ENCODE measurements at places on chromosomes 13 and 19.
A peak's percentile ranks its signal among the peaks of the same experiment; 100 is the strongest.

DNA sequence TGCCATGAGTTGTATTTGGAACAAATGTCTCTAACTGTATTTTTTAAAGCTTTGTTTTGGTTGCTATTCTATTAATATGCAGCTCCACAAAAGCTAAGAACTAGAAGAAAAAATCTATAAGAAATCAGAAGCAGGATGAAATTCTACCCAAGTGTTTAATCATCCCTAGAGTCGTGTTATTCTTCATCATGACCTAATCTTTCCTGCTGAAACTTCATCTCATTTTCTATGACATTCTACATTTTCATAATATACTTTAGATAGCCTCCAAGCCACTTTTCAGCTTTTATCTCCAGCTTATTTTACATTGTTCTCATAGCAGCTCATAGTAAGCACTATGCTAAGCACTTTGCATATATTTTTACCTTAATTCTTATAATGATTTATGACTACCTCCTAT is 302.8 kb downstream of the FOXO1 start:
- DNase-seq, result no peak

- DNase-seq, result no peak
Measured at GRCh38 chr19:15280915-15281683, 48.9 kb upstream of the EPHX3 start.

GRCh38 chr13:96089749-96090239 is at the start of gene HS6ST3:
TSS of gene HS6ST3 (plus strand) at chr13:96090107.
- peak; percentile 6 for DNase-seq

- DNase-seq, result no peak
Measured at GRCh38 chr19:14439014-14439413, 5.9 kb downstream of the PKN1 start.

DNA sequence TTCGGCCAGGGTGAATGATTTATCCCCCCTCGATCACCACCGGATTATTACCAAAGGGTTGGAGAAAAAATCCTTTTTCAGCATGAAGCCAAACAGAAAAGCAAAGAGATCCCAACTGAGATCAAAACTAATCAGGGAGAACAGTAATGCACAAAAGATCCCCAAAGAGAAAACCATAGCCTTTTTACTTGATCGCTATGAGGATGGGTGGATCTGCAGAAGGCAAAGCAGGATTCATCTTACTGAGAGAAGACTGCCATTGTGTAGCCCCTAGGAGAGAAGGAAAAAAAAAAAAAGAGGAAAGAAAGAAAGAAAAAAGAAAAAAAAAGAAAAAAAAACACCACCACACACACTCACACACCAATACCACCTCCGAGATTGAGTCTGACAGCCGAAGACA is at the start of gene FGF14:
Gene FGF14 (minus strand): TSS at position 283 of the 400 bp plus-strand sequence.
- no peak for DNase-seq

- no peak for DNase-seq
Measured at GRCh38 chr19:40322271-40322610, 26.0 kb downstream of the C19orf47 start.

DNA sequence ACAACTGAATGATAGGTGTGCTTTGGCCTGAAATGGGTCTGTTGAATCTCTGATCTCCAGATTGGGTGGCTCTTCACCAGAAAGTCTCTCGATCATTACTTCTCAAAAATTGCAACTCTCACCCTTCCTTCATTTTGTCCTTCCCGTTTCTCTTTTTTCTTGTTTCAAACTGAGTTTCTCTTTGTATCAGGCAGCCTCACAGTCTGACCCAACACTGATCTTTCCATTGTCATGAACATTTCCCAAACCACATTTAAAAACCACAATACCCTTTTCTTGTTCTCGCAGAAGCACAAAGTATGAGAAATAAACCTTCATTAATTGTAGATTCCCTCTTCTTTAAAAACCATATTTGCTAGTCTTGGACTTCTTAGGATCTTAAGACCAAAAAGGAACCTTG is 33.6 kb upstream of the HMGB1 start:
- no peak for DNase-seq

GRCh38 chr19:57800696-57801095 is 14.0 kb downstream of the ZNF552 start:
- no peak for DNase-seq

DNA sequence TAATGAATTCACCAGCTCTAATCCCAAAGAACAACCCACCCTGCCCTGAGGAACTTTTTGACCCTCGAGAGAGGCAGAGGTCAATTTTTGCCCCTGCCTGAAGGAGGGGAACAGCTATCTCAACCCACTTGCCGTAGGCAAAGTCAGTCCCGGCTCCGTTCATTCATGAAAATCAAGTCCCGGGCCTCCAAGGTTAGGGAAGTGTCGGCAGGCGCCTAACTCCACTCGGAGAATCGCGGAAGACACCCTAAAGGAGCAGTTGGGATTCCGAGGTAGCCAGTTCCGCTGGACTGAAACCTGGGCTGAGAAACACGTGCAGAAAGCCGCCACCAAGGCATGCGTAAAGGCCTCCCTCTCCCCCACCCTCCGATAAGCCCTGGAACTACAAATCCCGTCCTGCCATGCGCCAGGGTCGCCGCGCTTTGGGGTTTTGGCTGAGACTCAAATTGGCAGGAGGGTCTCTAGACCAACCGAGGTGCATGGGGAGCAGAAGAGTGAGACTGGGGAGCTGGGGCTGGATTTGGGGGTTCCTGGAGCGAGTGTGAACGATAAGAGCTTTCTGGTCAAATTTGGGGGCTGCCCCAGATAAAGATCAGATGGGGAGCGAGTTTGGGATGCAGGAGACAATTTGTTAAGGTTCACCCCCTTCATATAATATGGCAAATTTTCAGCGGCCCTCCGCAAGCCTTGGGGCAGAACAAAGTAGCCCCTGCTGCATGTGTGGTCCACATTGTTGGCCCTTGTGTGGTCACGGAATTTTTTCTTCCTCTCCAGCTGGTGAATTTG is at the start of gene TNPO2:
Gene TNPO2 (minus strand): TSS at position 292 of the 786 bp plus-strand sequence. CDS start 2,955 bp downstream, outside the sequence.
- DNase-seq, result peak; percentile 89

- peak; percentile 78 for DNase-seq
Measured at GRCh38 chr19:44653977-44654774, 10.5 kb downstream of the PVR start.

DNA sequence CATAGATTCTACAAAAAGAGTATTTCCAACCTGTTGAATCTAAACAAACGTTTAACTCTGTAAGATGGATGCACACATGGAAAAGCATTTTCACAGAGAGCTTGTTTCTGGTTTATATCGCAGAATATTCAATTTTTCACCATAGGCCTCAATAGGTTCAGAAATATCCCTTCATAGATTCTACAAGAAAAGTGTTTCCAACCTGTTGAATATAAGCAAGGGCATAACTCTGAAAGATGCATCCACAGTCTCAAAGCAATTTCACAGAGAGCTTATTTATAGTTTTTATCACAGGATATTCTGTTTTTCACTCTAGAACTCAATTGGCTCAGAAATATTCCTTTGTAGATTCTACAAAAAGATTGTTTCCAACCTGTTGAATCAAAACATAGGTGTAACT is 1483.6 kb downstream of the UQCRFS1 start:
- no peak for DNase-seq

DNA sequence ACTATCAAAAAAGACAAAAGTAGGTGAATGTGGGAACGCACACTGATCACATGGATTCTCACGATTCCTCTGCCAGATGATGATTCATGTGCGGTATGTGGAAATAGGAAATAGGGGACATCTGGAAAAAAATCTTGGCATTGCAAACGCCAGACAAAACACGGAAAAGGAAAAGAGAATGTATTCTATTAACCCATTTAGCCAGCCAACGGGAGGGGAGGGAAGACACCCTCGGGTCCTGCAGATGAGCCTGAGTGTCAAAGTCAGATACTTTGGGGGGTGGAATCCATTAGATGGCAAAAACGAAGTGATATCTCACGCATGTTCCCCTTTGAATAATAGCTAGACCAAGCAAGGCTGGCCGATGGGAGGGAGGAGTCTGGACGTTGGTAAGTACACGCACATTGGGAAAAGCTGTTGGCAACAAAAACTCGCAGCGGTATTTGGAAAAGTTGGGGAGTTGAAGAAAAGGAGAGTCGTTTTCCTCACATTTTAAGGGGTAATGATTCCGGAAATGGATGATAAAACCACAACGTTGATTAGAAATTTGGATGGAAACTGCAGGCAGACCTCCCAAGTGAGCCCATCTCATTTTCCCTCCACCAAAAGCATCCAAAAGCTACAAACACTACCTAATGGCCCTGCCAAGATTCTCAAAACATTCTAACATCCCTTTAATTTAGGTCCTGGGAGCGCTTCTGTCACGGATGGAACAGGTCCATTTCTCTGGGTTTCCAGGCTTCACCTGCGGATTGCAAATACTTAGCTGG is 73.6 kb downstream of the COL4A1 start:
- DNase-seq, result no peak

- DNase-seq, result no peak
Measured at GRCh38 chr19:38763795-38764220, 9.5 kb downstream of the LGALS7 start.
